ENCODE measurements at places on chromosomes 5 and 9. TPM values are rescaled to one million over a fixed set of nuclear protein-coding genes. Genes with fewer than 3 reads are reported as not detected.
A peak's percentile ranks its signal among the peaks of the same experiment; 100 is the strongest.

DNA sequence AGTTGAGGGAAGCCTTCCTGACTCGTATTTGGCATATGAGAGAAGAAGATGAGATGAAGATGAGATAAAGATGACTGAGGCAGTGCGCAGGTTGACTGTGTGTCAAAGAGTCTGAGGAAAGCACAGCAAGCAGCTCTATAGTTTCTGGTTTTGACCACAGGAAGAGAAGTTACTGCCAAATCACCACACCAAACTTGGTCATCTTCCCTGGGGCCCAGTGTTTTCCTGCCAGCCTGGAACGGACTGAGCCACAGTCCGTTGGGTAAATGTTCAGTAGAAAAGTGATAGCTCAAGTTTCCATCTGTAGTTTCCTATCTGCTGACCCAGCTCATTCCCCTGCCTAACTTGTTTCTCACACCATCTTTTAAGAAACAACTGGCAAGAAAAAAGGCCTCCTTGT, 80.7 kb upstream of the ADAMTS19 start:
- DNase-seq = peak; percentile 12

- no peak for DNase-seq
These were observed 9.4 kb downstream of the SLC38A9 start for GRCh38 chr5:55702598-55703345.

The TNFSF15 gene
- 0.26 TPM for total RNA-seq

The SLC34A1 gene
- not detected for total RNA-seq

DNA sequence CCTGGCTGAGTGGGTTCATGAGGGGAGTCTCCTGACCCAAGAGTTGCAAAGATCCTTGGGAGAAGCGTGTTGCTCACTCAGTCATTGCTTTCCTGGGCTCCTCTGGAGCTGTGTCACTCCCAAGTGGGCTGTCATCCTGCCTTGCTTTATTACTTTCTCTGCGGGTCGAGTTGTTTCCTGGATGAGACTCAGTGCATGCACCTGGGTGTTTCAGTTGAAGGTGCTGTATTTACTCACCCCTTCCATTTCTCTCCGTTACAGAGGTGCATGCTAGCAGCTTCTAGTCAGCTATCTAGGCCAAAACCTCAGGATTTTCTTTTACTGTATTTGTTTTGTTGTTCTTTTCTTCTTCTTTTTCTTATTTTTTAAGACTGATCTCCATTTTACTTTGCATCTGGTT, 785.5 kb upstream of the EDIL3 start:
- DNase-seq = no peak

DNA sequence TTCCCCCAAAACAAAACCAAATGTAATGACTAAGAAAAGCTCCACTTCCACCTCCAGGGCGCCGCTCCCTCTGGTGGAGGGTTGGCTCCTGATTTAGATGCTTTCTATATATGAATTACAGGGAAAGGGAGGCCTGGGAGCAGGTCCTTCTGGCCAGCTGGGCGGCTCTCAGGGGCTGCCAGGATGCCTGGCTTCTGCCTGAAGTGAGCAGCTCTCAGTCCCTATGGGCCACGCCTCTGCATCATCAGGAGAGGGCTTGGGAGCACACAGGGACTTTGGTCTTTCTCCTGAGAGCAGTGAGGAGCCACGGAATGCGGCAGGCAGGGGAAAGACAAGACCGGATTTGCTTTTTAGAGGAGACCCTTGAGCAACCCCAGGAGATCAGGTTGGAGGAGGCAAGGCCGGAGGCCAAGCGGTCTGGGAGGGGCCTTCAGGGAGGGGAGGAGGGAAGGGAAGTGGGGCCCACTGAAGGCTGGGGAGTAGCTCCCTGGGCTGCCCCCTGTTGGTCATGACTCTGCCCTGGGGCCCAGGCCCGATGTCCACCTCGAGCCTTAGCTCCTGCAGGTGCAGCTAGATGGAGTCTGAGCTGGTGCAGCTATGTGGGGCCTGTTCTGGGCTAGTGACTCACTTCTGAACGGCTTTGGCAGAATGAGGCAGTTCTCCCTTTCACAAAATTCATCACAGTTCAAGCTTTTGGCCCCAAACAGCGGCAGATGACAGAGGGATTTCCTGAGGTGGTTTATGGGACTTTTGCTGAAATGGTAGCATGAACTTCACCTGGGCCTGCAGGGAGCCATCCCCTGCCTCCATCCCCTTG, 11.3 kb upstream of the GRHPR start:
- DNase-seq = no peak

GRCh38 chr9:99038484-99038820, 66.5 kb upstream of the TGFBR1 start:
- DNase-seq = no peak

The ANKRD20A1 gene
- under 0.01 TPM for total RNA-seq

DNA sequence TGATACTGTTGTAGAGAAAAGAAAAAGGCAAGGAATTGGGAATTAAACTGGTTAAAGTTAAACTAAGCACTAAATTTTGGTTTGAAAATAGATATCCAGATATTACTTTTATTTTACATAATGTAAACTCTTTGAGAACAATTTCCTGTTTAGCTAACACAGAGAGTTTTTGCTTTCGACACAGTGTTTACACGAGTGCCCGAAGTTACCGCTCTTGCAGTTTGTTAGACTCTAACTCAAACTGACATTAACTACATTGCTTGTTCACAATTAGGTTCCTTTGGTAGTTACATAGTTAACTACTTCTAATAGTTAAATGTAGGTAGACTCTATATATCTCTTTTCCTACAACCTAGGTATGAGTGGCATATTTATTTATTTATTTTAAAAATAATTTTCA, 117.1 kb upstream of the CHD1 start:
- no peak for DNase-seq

DNA sequence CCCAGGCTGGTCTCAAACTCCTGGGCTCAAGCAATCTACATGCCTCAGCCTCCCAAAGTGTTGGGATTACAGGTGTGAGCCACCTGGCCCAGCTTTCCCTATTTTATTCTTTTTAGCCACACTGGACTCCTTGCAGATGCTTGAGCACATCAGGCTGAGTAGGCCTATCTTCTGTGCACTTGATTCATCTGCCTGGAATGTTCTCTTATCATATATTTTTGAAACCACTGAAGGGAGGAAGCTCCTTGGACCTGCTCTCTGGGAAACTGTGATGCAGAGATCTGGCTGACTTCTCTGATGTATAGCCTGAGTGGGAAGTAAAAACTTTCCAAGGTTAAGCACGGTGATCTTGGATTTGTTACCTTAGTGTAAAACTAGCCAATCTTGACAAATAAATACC, 6.5 kb upstream of the MAT2B start:
- DNase-seq = peak; percentile 41

GRCh38 chr5:106825374-106825773, 845.4 kb downstream of the EFNA5 start:
- DNase-seq = peak; percentile 48

DNA sequence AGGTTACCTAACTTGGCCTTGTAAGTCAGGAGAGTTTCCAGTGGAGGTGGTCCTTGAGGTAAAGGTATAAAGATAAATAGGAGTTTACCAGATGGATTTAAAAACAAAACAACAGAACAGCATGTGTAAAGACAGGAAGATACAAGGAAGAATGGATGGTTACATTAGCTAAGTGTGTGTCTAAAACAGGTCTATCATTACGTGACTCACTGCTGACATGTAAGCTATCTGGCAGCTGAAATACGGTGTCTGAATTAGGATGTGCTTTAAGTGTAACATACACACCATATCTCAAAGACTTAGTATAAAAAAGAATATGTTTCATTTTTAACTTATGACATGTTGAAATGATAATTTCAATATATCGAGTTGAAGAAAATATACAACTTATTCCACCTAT, 405.1 kb upstream of the ADAMTSL1 start:
- DNase-seq = no peak

The GFI1B gene
- total RNA-seq = not detected

DNA sequence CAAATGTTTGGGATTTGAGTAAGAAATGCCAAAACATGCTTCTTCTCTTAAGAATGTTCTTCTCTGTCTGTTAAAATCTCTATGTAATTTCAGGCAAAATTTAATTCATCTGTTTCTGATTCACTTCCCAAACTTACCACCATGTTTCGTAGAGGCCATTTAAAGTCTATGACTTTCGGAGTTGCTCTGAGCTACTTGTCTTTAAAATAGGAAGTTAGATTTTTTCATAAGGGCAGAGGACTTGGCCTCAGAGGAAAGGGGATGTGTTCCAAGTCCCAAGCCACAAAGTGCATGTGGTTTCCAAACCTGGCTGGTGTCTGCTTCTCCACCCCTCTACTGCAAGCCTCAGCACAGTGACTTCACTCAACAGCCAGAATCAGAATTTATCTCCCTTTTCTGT, 111.3 kb upstream of the ADRA1B start:
- DNase-seq = peak; percentile 22

GRCh38 chr5:151721812-151722391, 35.2 kb upstream of the SPARC start:
- DNase-seq = no peak

- no peak for DNase-seq
These were observed 14.5 kb downstream of the SH2D3C start for GRCh38 chr9:127763918-127764384.

The LSM11 gene
- total RNA-seq = 2.1 TPM

- no peak for DNase-seq
These were observed 135.4 kb downstream of the UGCG start for GRCh38 chr9:112032009-112032408.

GRCh38 chr9:68455451-68455850, 85.2 kb downstream of the TMEM252 start:
- no peak for DNase-seq

DNA sequence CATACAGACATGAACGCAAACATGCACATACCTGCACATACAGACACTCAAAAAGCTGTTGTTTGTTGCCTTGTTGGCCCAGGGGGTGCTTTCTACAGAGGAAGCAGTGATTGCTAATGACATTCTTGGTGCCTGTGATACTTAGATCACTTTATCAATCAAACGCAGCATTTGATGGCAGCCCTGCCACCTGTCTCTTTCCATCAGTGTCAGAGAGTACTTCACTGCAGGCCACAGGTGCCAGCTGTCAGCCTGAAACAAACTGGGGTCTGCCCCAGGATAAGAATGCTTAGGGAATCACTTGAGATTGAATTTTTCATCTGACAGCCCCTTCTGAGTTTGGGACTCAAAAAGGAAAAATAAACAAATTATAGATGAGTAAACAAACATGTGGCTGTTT, 388.9 kb upstream of the SGCD start:
- DNase-seq = no peak
